ENCODE measurements at places on chromosomes 11 and 22. TPM values are rescaled to one million over a fixed set of nuclear protein-coding genes. Genes with fewer than 3 reads are reported as not detected.

The ZFPL1 gene
- total RNA-seq: 26.7 TPM

The SSH3 gene
- 44.2 TPM for total RNA-seq

The BET1L gene
- total RNA-seq: 49.4 TPM

The CD82 gene
- 5.9 TPM for total RNA-seq

The TSPAN18 gene
- 25.3 TPM for total RNA-seq

The DEFB131B gene
- total RNA-seq: not detected

The OR2AT4 gene
- not detected for total RNA-seq

The FXYD2 gene
- 0.70 TPM for total RNA-seq

The CLNS1A gene
- 165 TPM for total RNA-seq

The SLCO2B1 gene
- not detected for total RNA-seq

The TEX12 gene
- total RNA-seq: 0.31 TPM

The LRRC55 gene
- 0.90 TPM for total RNA-seq

The HBG2 gene
- total RNA-seq: not detected

The SHANK3 gene
- 8.4 TPM for total RNA-seq

The ELF5 gene
- not detected for total RNA-seq

The STK33 gene
- 19.5 TPM for total RNA-seq

The CALCA gene
- total RNA-seq: 0.29 TPM

The APOL5 gene
- not detected for total RNA-seq

The SNX32 gene
- total RNA-seq: 1.2 TPM

The OR8G1 gene
- not detected for total RNA-seq

The GAB2 gene
- total RNA-seq: 4.3 TPM

The VSIG10L2 gene
- total RNA-seq: not detected

The OR52I1 gene
- total RNA-seq: not detected

The APOA5 gene
- total RNA-seq: 0.11 TPM

The TUBA8 gene
- total RNA-seq: 2.0 TPM

The RFPL2 gene
- not detected for total RNA-seq

The VSTM5 gene
- not detected for total RNA-seq

The TRIM51 gene
- total RNA-seq: not detected

The CDC42EP2 gene
- 10.9 TPM for total RNA-seq

The TRIM29 gene
- not detected for total RNA-seq

The SPTY2D1 gene
- total RNA-seq: 16.8 TPM

The FAM76B gene
- total RNA-seq: 31.5 TPM

The MIOX gene
- total RNA-seq: 1.4 TPM

The OR51E2 gene
- total RNA-seq: not detected

The TMEM109 gene
- total RNA-seq: 38.0 TPM

The MYO18B gene
- 0.46 TPM for total RNA-seq

The SERHL2 gene
- 2.7 TPM for total RNA-seq

The RIMBP3C gene
- total RNA-seq: 0.22 TPM

The OR8G5 gene
- total RNA-seq: not detected

The RIMBP3B gene
- total RNA-seq: 0.77 TPM

The GRM5 gene
- not detected for total RNA-seq

The PATE2 gene
- 0.44 TPM for total RNA-seq

The SEPTIN3 gene
- 33.3 TPM for total RNA-seq

The WT1 gene
- total RNA-seq: 0.15 TPM

The TMEM86A gene
- 2.3 TPM for total RNA-seq

The LRRC74B gene
- total RNA-seq: not detected

The MFNG gene
- total RNA-seq: 2.0 TPM

The SLC22A8 gene
- not detected for total RNA-seq

The HORMAD2 gene
- total RNA-seq: not detected

The DAGLA gene
- total RNA-seq: 4.3 TPM

The MMP8 gene
- not detected for total RNA-seq

The MPPED2 gene
- 2.6 TPM for total RNA-seq

The TRIM48 gene
- not detected for total RNA-seq
